ENCODE measurements at places on chromosomes 16 and 17.

DNA sequence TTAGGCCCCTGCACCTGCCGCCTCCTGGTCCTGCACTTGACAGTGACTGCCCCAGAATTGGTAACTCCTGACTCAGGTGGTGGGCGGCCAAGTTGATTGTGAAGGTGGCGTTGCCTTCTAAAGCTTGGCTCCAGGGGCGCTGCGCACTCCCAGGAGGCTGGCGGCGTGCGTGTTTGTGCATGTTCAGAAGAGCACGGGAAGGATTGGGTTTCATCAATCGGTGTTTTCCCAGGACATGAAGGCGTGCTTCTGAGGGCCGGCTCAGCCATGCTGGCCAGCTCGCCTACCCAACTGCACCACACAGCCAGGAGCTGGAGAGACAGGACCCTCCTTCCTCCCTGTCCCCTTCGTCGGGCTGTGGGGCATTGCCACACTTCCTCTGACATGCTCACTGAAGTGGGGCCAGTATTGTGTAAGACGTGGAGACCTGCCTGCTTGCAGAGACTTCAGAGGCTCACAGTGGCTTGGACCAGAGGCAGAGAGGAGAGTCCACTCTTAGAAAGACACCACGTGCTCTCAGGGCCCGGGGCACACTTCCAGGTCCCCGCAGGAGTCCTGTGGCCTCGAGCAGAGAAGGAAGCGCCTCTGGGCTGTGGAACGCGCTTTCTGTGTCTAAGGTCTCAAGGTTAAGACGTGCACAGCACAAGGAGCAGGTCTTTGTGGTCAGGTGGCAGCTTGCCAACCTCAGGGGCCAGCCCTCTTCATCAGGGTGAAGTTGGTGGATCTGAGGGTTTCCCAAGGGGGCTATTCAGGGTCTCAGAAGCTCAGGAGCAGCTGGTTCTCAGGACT is 2.8 kb downstream of the RAB40C start:
- no peak for DNase-seq

DNA sequence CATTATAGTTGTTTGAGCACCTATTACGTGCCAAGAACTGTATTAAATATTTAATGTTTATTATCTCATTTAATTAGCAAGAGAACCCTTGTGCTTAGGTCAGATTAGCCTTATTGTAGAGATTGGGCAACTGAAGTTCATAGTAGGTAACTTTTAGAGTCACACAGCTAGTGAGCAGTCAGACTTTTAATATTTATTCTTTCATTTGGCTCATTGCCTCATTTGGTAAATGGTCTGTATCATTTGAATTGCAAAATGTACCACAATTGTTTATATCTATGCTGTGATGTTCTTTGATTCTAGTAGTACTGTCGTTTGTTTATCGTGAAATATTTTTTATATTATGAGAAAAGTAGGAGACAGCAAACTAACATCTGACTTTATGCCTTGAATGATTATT is 7.6 kb downstream of the CLTC start:
- no peak for DNase-seq

DNA sequence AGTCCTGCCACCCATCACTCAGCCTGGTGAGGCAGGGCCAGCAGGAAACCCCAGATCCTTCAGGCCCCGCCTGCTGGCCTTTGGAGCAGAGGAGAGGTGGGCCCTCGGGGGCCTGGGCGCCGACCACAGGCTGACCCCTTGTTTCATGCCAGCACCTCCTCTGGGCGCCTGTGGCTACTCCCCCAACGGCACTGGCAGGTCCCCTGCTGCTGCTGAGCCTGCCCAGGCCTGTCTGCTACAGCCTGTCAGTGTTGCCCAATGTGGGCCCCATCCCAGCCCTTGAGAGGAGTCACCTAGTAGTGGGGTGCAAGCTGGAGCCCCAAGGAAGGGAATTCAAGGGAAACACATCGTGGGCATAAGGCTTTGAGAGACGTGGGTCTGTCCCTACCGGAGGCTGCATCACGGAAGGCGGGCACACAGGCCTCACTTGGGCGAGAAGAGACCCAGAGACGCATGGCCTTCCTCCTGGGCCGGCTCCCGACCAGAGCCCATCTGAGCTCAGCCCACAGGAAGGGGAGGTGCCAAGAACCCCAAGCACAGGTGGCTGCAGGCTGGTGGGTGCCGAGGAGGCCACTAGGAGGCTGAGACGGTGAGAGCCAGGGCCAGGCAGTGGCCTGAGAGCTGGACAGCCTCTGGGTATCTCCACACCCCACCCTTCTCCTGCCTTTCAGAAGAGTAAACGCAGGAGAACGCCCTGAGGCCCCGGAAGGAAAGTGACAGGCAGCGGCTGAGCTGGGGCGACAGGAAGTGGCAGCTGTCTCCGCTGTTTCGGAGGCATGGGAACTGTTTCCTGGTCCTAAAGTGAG is 8.0 kb upstream of the FASN start:
- peak; percentile 34 for DNase-seq

GRCh38 chr16:7330709-7331108 is 1.9 kb upstream of the RBFOX1 start:
- DNase-seq: no peak

DNA sequence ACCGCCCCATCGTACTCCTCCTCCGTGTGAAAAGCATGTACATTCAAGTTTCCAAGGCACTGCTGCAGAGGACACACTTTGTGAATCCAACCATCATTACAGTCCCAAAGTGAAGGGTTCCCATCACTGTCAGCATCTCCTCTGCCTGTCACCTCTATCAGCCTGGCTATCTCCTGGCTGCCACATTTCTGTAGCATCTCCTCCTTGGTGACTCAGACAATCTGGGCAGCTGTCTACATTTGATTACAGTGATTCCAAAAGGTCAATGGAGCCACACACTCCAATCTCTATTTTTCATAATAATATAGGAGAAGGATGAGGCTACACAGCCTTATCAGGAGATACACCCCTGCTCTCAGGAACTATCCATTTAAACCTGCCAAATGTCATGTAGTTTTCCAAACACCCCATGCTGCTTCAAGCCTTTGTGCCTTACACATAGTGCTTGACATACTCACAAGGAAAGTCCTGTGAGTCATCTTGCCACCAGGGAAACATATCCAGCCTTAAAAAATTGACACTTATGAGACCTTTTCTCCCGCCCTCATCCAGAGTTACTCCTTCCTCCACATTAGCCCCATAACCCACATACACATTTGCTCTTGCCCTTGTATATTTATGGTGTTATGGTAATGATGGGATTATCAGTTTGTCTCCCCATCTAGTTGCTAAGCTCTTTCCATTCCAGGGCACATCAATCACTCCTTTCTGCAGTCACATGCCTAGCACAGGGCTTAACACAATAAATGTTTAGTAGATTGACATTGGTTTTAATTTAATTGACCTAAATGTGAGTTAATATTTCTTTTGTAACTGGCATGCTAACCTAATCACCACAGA is 250.1 kb upstream of the CDH5 start:
- no peak for DNase-seq

GRCh38 chr16:62965831-62966230 is 929.6 kb upstream of the CDH8 start:
- DNase-seq: no peak

GRCh38 chr17:3915995-3916696 is at the start of gene P2RX1:
P2RX1 (minus strand) TSS chr17:3916465; CDS start chr17:3916225, 240 bp downstream.
- no peak for DNase-seq

DNA sequence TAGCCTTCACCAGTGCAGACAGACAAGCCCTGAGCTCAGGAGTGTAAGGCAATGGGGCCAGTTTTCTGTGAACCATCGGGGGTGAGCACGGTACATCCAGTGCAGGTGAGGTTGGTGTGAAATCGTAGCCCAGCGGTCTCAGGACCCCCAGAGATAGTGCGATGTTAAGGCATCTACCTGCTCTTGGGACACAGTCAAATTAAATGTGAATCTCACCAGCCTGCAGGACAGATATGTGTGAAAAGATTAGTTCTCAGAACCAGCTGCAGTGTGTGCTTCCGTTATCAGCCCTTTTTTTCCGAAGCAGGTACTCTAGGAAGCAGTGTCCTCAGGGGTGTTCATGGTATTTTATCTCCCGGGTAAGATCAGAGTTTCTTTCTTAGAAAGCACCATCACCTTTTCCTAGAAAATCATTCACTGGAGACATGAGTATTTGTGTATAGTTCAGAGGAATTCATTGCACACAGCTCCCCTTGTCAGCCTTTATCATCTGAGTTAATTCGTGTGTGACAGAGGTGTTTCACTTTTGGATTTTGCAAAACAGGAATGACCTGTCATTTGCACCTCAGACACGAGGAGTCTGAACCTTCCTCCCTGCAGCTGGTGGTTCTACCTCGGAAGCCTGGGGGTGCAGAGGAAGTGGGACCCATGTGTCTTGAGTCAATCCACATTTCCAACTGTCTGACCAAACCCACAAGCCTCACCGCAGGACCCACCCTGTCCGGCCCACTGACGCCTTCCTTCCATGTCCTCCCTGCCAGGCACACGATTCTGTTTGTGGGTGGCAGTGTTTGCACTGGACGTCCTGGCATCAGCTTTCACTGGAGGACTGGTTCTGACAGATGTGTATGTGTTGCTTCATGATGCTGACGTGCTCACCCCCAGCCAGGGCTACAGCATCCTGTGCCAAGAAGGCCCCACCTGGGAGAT is 107.8 kb downstream of the CLEC16A start:
- no peak for DNase-seq

GRCh38 chr17:39639566-39640458 is 2.9 kb downstream of the STARD3 start:
- DNase-seq: no peak

Measured in stimulated activated CD8-positive, alpha-beta memory T cell treated with anti-CD3 and anti-CD28 coated beads, Interleukin-12 subunit alpha, Interleukin-12 subunit beta, amount 100 ng/mL, for 4 hours (primary cell).